Activated CD4-positive, alpha-beta memory T cell treated with anti-CD3 and anti-CD28 coated beads, Interleukin-2, amount 10 ng/mL, durations not matched to agents 7 days and 5 days (primary cell): ENCODE measurements at places on chromosomes 5 and 9. TPM values are rescaled to one million over a fixed set of nuclear protein-coding genes. Genes with fewer than 3 reads are reported as not detected.

LRRC19 gene
- total RNA-seq: not detected

GRCh38 chr9:22036866-22037626 lies 27.9 kb upstream of the CDKN2B start:
- no peak overlapping the region for H3K27ac ChIP-seq
- DNase-seq: no peak
- peaks cover 3% of the 10 kb centered on the region for H3K36me3 ChIP-seq
- peaks cover 18% of the 10 kb centered on the region for H3K27me3 ChIP-seq

DNA sequence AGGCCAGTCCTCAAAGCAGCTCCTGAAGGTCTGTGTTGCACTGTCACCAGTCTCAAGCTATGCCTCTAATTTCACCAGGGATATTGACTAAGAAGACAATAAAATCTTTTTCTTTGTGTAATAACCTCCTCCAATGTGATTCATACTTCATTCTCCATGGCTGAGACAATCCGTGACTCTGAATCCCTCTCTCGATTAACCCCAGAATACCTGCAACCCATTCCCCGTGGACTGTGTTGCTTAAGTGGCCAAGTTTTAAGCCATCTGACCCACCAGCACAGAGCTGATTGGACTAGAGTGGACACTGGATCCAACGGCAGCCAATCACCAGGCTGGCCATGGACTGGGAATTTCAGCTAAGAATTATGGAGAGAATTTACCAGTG lies 5.4 kb upstream of the CCIN start:
- no peak overlapping the region for H3K27ac ChIP-seq
- H3K36me3 ChIP-seq: peaks cover 17% of the 10 kb centered on the region
- H3K27me3 ChIP-seq: peaks cover 8% of the 10 kb centered on the region
- H3K4me1 ChIP-seq: peaks cover 12% of the 10 kb centered on the region
- H3K4me3 ChIP-seq: no peak overlapping the region

OR5C1 gene
- total RNA-seq: not detected

KCNIP1 gene
- not detected for total RNA-seq

PMPCA gene
- total RNA-seq: 62.2 TPM
